ENCODE measurements at places on chromosomes 7 and 10.

DNA sequence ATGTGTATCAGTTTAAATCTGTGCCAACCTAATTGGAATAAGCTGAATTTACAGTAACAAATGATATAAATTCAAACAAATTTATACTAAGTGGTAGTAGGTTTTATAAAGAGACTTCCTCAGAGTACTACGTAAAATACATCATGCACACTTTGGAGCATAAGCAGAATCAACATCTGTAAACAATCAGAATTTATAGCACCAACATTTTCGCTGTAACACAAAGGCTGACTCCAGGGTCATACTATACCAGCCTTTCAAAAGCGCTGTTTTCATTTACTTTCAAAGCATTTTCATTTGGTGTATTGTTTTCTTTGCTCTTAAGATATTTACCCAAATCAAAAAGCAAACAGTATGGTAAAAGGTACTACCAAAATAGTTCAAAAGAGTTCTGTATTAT lies 29.3 kb upstream of the TMEM168 start:
- no peaks in the 10 kb centered on the region for H3K27me3 ChIP-seq
- H3K27ac ChIP-seq: no peak overlapping the region
- DNase-seq: no peak
- H3K4me3 ChIP-seq: no peak overlapping the region
- H3K36me3 ChIP-seq: no peaks in the 10 kb centered on the region

GRCh38 chr10:88983939-88984338 lies 6.7 kb upstream of the FAS start:
- no peak for DNase-seq
- H3K27ac ChIP-seq: no peak overlapping the region
- H3K4me1 ChIP-seq: peaks cover 2% of the 10 kb centered on the region
- H3K27me3 ChIP-seq: no peaks in the 10 kb centered on the region
- no peak overlapping the region for H3K4me3 ChIP-seq
- H3K36me3 ChIP-seq: no peaks in the 10 kb centered on the region

DNA sequence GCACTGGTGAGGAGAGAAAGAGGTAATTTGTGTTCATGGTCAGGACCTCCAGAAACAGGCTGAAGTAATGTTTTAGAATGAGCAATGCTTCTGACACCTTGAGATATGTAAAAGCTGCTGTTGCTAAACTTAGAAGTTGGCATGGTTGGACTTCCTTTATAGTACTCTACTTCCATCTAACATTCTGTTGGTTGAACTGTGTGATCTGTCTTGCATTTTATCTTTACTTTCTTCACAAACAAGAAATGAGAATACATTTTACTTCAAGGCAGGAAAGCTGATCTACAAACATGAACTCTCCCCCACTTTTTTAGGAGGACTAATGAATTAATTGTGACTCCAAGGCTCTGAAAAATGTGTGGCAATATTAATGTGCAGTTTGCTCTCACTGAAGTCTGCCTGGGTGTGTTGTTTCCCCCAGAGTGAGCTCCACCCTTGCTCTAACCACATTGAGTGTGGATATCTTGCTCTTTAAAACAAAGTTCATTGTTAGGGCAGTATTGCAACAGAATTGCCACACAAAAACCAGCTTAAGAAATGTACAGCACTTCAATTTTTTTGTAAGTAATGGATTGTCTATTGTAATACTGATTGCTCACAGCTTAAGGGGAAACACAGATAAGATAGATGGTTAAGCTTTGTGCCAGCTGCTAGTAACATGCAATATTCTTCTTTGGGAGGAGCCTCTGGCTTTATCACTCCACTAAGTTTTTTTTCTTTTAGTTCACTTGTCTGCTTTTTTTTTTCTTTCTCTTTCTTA lies 69.0 kb downstream of the ADD3 start:
- no peak overlapping the region for H3K27ac ChIP-seq
- H3K27me3 ChIP-seq: no peaks in the 10 kb centered on the region
- no peak overlapping the region for H3K4me3 ChIP-seq
- no peaks in the 10 kb centered on the region for H3K36me3 ChIP-seq

DNA sequence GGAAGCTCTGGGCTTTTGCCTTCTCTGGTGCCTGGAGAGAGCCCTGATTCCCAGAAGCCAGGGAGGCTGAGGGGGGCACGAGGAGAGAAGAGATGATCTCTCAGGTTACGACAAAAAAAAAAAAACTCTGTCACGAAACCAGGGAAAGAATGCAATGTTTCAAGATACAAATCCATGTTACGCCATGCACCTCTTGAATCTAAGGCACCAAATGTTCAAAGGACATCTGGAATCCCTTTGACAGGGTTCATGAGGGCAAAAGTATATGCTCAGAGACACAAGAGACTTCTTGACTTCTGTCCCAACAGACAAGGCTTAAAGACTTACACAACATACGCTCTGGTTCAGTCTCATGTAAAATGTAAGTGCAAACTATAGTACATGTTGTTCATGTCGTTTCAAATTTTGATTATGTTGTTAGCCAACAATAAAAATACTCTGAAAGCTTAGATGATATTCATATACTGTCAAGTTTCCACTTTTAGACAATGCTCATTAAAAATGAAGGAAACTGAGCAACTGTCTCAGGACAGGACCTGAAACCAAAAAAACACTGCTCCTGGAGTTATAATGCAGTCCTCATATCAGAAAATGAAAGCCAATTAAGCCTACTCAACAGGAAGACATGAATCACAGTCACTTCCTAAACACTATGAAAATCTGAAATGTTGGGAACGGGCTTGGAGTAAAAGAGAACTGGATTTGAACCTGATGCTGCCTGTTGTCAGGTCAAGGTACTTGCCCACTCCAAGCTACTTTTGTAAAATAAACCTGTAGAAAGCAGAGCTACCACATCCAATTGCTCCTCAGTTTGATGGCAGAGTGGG lies 72.3 kb downstream of the CHCHD3 start:
- no peak overlapping the region for H3K4me3 ChIP-seq
- no peaks in the 10 kb centered on the region for H3K27me3 ChIP-seq
- no peaks in the 10 kb centered on the region for H3K36me3 ChIP-seq
- H3K4me1 ChIP-seq: no peaks in the 10 kb centered on the region

GRCh38 chr10:6642876-6643275 lies 62.8 kb upstream of the PRKCQ start:
- H3K27me3 ChIP-seq: no peaks in the 10 kb centered on the region
- no peak for DNase-seq
- H3K4me1 ChIP-seq: no peaks in the 10 kb centered on the region
- H3K27ac ChIP-seq: no peak overlapping the region
- H3K4me3 ChIP-seq: no peak overlapping the region

- DNase-seq: no peak
- H3K27ac ChIP-seq: no peak overlapping the region
- H3K27me3 ChIP-seq: no peaks in the 10 kb centered on the region
- no peaks in the 10 kb centered on the region for H3K4me1 ChIP-seq
- H3K4me3 ChIP-seq: no peak overlapping the region
Measured at GRCh38 chr7:17010637-17011300, 129.0 kb upstream of the AGR3 start.

GRCh38 chr10:90822508-90822907 lies 35.3 kb downstream of the HTR7 start:
- no peaks in the 10 kb centered on the region for H3K4me1 ChIP-seq
- H3K4me3 ChIP-seq: no peak overlapping the region
- no peaks in the 10 kb centered on the region for H3K27me3 ChIP-seq
- peak; percentile 73 for DNase-seq
- H3K27ac ChIP-seq: no peak overlapping the region

DNA sequence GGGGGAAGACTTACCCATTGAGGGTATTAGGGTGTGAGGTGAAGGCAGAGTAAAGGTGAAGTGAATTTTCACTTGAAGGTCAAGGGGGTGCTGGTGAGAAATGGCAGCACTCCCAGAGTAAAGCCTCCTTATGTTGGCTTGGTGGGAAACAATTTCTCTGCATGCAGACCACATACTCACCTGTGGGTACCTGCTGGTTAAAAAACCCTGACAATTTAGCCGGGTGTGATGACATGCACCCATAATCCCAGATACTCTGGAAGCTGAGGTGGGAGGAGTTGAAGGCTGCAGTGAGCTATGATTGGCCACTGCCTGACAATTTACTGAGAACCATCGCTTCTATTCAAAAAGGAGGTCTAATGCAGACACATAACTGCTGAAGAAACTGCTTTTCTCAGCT lies 5.5 kb downstream of the DNAJB9 start:
- peaks cover 2% of the 10 kb centered on the region for H3K36me3 ChIP-seq
- no peaks in the 10 kb centered on the region for H3K4me1 ChIP-seq
- DNase-seq: no peak

DNA sequence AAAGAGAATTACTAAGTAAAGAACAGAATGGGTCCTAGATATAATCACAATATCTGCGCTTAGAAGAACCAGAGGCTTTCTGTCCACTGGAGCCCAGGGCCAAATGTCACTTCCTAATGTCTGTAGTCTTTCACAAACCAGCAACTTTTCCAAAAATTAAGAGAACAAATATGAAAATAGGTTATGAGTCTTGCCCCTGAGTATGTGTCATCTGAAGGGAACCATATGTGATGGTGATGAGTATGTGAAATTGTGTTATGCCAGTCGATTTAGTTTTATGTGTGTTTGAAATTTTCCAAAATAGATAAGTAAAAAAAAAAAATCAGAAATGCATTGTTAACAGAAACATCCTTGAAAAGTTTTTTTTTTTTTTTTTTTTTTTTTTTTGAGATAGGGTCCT lies 15.4 kb upstream of the HTR5A start:
- no peak overlapping the region for H3K27ac ChIP-seq
- no peak for DNase-seq
- no peaks in the 10 kb centered on the region for H3K4me1 ChIP-seq
- H3K27me3 ChIP-seq: no peaks in the 10 kb centered on the region
- no peaks in the 10 kb centered on the region for H3K36me3 ChIP-seq
- H3K4me3 ChIP-seq: no peak overlapping the region

GRCh38 chr7:1103009-1103788 lies 15.3 kb downstream of the GPER1 start:
- no peaks in the 10 kb centered on the region for H3K27me3 ChIP-seq
- H3K36me3 ChIP-seq: peaks cover 2% of the 10 kb centered on the region
- DNase-seq: no peak
- no peak overlapping the region for H3K4me3 ChIP-seq

DNA sequence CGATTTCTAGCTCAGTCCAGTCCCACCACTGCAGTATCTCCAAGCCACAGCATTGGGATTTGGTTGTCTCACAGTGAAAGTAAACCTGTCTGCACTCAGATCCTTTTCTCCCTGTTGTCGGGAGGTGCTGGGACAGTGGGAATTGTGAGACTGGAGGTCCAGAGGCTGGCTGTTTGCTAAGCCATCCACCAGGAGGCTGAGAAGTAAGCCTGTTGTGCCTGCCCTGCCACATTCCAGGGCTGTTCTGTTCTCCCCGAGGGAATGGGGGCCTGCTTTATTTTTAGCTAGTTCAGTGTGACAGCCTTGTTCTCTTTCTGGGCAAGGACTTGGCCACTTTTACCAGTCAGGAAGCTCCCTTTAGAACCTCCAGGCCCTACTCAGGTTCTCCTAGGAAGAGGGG lies 54.9 kb downstream of the HK1 start:
- H3K4me3 ChIP-seq: no peak overlapping the region
- peak; percentile 96 for DNase-seq
- H3K36me3 ChIP-seq: no peaks in the 10 kb centered on the region
- H3K27me3 ChIP-seq: no peaks in the 10 kb centered on the region

GRCh38 chr7:82897500-82897899 lies 265.2 kb downstream of the PCLO start:
- H3K36me3 ChIP-seq: no peaks in the 10 kb centered on the region
- no peaks in the 10 kb centered on the region for H3K4me1 ChIP-seq
- DNase-seq: no peak
- no peak overlapping the region for H3K4me3 ChIP-seq
- no peak overlapping the region for H3K27ac ChIP-seq

DNA sequence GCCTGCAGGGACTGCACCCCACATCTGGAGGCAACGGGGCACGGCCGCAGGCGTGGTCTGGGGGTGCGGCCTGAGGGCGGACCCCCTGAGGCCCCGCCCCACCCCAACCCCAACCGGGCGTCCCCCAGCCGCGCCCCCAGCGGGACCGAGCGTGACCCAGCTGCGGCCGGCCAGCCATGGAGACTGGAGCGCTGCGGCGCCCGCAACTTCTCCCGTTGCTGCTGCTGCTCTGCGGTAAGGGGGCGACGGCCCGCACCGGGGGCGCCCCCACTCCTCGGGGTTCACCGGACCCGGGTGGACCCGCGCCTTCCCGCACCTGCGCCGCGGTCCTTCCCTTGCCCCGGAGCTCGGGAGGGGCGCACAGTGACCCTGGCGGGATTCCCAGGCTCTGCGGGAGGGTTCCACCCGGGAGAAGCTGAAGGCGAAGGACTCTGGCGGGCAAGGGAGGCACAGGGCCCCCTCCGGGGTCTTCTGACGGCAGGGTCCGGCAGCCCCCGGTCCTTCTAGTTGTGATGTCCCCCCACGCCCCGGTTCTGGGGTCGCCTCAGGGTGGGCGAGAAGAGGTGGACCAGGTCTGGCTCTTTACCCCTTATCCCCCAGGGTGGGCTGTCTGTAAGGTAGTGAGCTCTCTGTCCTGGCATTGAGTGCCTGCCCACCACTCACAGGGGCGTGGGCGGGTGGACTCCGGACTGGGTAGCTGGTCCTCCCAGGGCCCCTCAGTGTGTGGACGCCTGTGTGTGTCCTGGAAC lies at the start of gene RAMP3:
Gene RAMP3, plus strand, starts transcription at position 139 of the 749 bp plus-strand sequence. Its CDS starts 38 bp downstream, at position 177.
- no peak for DNase-seq
- no peaks in the 10 kb centered on the region for H3K36me3 ChIP-seq
- H3K4me1 ChIP-seq: no peaks in the 10 kb centered on the region
- peaks cover 7% of the 10 kb centered on the region for H3K27me3 ChIP-seq
- no peak within 1 kb of the TSS for H3K27ac ChIP-seq
- peak within 1 kb of the TSS; percentile 30 for H3K4me3 ChIP-seq

GRCh38 chr7:87369216-87369615 lies 23.8 kb downstream of the CROT start:
- no peaks in the 10 kb centered on the region for H3K4me1 ChIP-seq
- H3K36me3 ChIP-seq: no peaks in the 10 kb centered on the region
- H3K27ac ChIP-seq: no peak overlapping the region

GRCh38 chr10:59234816-59235429 lies 58.5 kb downstream of the PHYHIPL start:
- H3K4me3 ChIP-seq: no peak overlapping the region
- peak; percentile 31 for DNase-seq
- no peaks in the 10 kb centered on the region for H3K36me3 ChIP-seq
- H3K27me3 ChIP-seq: no peaks in the 10 kb centered on the region

DNA sequence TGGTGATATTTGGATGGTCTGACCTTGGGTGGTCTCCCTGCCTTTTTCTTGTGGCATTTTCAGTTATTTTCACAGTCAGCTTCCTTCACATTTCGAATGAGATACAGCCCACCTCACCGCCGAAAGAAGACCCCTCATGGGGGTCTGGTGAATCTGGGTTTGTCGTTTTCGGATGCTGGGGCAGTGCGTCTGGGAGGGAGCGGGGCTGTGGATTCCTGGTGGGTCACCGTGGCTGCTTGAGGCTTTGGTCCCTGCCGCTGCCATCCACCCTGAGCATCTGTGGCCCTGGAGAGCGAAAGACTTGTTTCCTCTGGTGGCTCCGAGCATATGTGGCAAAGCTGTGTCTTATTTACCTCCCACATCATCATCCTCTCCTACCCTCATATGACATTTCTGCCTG lies 43.1 kb downstream of the LHPP start:
- H3K27ac ChIP-seq: no peak overlapping the region
- no peak for DNase-seq
- no peaks in the 10 kb centered on the region for H3K4me1 ChIP-seq
- H3K4me3 ChIP-seq: no peak overlapping the region
- H3K27me3 ChIP-seq: no peaks in the 10 kb centered on the region
- peaks cover 4% of the 10 kb centered on the region for H3K36me3 ChIP-seq

GRCh38 chr10:101014966-101015581 lies 15.5 kb downstream of the LZTS2 start:
- no peak for DNase-seq
- no peak overlapping the region for H3K27ac ChIP-seq
- no peak overlapping the region for H3K4me3 ChIP-seq
- no peaks in the 10 kb centered on the region for H3K36me3 ChIP-seq
- peaks cover 8% of the 10 kb centered on the region for H3K27me3 ChIP-seq
